ENCODE measurements at places on chromosomes 11 and 22. TPM values are rescaled to one million over a fixed set of nuclear protein-coding genes. Genes with fewer than 3 reads are reported as not detected.

Gene CSNK2A3
- total RNA-seq: 1.1 TPM

Gene DYNC2H1
- 3.2 TPM for total RNA-seq

Gene MIAT
- total RNA-seq: 1.9 TPM

Gene CD248
- 11.1 TPM for total RNA-seq

Gene MIOX
- total RNA-seq: not detected

Gene FAM227A
- total RNA-seq: 0.20 TPM

Gene SYT7
- 32.5 TPM for total RNA-seq

Gene WNT7B
- total RNA-seq: not detected
